ENCODE measurements at places on chromosomes 7 and 10. TPM values are rescaled to one million over a fixed set of nuclear protein-coding genes. Genes with fewer than 3 reads are reported as not detected.

- H3K4me3 ChIP-seq = no peak overlapping the region
- no peaks in the 10 kb centered on the region for H3K4me1 ChIP-seq
- no peaks in the 10 kb centered on the region for H3K27me3 ChIP-seq
- H3K27ac ChIP-seq = no peak overlapping the region
- peaks cover 3% of the 10 kb centered on the region for H3K36me3 ChIP-seq
- no peak for DNase-seq
These were observed 53.4 kb downstream of the NKX6-2 start for GRCh38 chr10:132732518-132732917.

DNA sequence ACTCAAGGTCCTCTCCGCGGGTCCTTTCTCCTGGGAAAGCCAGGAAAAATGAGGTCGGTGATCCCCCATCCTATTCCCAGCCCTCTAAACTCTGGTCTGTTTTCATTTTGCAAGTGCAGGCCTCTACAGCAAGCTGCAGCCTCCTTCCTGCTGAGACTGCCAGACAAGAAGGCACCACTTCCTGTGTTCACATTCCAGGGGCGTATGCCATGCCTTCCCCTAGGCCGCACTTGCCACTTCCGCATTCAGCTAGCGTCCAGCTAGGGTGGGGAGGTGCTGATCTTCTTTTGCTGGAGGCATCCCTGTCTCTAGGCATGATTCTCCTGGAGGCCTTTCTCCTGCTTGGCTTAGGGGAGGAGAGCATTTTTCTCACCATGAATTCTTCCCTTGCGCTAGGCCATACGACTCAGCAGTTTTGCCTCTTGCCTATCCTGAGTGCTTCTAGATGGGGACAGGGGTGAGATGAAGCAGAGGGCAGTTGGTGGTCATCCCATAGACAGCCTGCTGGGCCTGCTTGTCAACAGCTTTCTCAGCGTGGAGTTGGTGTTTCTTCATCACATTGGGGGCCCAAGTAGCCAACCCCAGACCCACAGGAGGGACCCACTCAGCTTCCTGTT is 328.9 kb downstream of the RPS24 start:
- H3K27me3 ChIP-seq = no peaks in the 10 kb centered on the region
- no peak overlapping the region for H3K4me3 ChIP-seq
- no peaks in the 10 kb centered on the region for H3K36me3 ChIP-seq

- no peaks in the 10 kb centered on the region for H3K36me3 ChIP-seq
- H3K4me1 ChIP-seq = no peaks in the 10 kb centered on the region
- H3K27me3 ChIP-seq = no peaks in the 10 kb centered on the region
- no peak overlapping the region for H3K27ac ChIP-seq
- no peak for DNase-seq
These were observed 297.2 kb upstream of the ZNF32 start for GRCh38 chr10:43945908-43946307.

GRCh38 chr10:103784723-103785418 is 70.5 kb downstream of the SH3PXD2A start:
- no peak overlapping the region for H3K27ac ChIP-seq
- no peaks in the 10 kb centered on the region for H3K27me3 ChIP-seq

DNA sequence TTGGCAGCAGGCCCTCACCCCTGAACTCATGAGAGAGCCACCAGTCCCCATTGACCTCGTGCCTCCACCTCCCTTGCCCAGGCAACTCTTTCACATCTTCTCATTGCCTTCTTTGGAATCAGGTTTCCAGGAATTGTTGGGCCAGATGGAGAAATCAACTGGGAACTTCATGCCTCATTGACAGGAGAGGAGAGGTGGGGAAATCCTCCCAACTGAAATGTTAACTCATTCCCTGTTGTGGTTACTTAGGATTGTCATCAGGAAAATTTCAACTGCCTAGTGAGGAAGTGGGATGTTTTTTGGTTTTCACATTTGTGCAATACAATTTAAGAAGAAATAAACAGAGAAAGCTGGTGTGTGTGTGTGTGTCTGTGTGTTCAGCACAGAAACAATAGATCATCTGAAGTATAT is 106.6 kb upstream of the INHBA start:
- DNase-seq = no peak
- no peak overlapping the region for H3K4me3 ChIP-seq
- no peak overlapping the region for H3K27ac ChIP-seq
- no peaks in the 10 kb centered on the region for H3K27me3 ChIP-seq

DNA sequence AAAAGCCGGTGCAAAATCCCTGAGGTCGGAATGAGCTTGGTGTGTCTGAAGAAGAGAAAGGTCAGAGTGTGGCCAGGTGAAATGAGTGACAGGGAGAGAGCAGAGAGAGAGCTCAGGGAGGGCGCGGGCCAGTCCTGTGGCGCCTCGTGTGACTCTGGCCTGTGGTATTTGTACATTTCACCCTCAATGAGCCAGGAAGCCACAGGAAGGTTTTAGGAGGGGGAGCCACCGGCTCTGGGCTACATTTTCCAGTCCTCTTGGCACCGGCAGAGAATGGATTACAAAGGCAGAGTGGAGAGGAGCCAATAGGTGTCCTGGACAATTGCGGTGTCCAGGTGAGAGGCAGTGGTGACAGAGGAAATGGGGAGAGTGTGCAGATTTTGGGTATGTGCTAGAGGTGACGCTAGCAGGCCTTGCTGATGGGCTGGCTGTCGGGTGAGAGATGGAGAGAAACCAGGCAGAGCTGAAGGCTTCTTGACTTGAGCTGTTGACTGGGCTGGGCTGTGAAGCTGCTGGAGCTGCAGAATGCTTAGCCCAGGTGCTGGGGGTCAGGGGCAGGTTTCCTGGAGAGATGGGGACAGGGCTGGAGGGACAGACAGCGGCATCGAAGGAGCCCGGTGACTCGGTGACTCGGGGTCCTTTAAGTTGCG is 38.1 kb downstream of the COL13A1 start:
- H3K4me1 ChIP-seq = no peaks in the 10 kb centered on the region
- DNase-seq = no peak
- H3K4me3 ChIP-seq = no peak overlapping the region
- no peak overlapping the region for H3K27ac ChIP-seq
- no peaks in the 10 kb centered on the region for H3K36me3 ChIP-seq
- H3K27me3 ChIP-seq = no peaks in the 10 kb centered on the region

DNA sequence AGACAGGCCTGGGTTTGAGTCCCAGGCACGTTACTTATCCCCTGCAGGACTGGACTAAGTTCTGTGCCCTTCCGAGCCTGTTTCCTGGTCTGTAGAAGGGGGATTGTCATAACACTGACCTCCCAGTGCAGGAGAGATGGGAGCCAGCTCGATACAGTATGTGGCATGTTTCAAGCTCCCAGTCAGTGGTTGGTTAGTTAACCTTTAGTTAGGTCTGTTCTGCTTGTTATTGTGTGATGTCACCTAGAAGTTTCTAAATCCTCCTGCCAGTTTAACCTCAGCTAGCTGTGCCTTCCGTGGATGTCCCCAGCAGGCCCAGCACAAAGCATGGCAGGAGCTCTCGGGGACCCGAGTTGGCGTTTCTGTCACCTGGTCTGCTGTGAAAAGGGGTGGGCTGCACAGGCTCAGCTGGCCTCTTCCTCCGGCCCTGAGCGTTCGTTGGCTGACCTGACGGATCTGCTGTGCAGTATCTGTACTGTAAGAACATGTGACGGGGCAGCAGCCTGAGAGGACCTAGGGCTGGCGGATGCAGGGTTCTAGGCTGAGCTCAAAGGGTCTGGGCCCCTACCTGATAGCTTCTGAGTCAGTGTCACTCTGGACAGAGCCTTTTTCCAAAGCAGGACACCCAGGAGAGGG is 53.0 kb downstream of the SPOCK2 start:
- H3K36me3 ChIP-seq = no peaks in the 10 kb centered on the region
- H3K4me1 ChIP-seq = no peaks in the 10 kb centered on the region
- DNase-seq = no peak
- H3K27ac ChIP-seq = no peak overlapping the region
- H3K27me3 ChIP-seq = no peaks in the 10 kb centered on the region

GRCh38 chr7:29019387-29019786 is 61.3 kb upstream of the TRIL start:
- no peaks in the 10 kb centered on the region for H3K4me1 ChIP-seq
- no peak overlapping the region for H3K27ac ChIP-seq
- DNase-seq = no peak
- no peaks in the 10 kb centered on the region for H3K36me3 ChIP-seq
- no peaks in the 10 kb centered on the region for H3K27me3 ChIP-seq

Gene LIPK
- not detected for total RNA-seq

Gene NPFFR1
- total RNA-seq = under 0.01 TPM

Gene TSPAN12
- total RNA-seq = 14.5 TPM

Gene C10orf53
- 1.5 TPM for total RNA-seq

Data from prostate gland (tissue), 2 donors.